ENCODE measurements at places on chromosomes 12 and 14. TPM values are rescaled to one million over a fixed set of nuclear protein-coding genes. Genes with fewer than 3 reads are reported as not detected.

The SYNDIG1L gene
- total RNA-seq, result 1.5 TPM

The ACOT4 gene
- not detected for total RNA-seq

The RITA1 gene
- 6.7 TPM for total RNA-seq

The SERPINA3 gene
- total RNA-seq, result not detected

The PLEKHG7 gene
- total RNA-seq, result not detected

The SUDS3 gene
- 32.5 TPM for total RNA-seq

The NRXN3 gene
- total RNA-seq, result 1.2 TPM

The NDUFB1 gene
- 85.2 TPM for total RNA-seq

The KERA gene
- total RNA-seq, result not detected

The ADAM21 gene
- total RNA-seq, result not detected

The MGAT2 gene
- total RNA-seq, result 20.6 TPM

The RNU4-1 gene
- 5,722 TPM for total RNA-seq

The UBR7 gene
- 17.4 TPM for total RNA-seq

The RPL10L gene
- total RNA-seq, result not detected

The IL31 gene
- not detected for total RNA-seq

The MYO1H gene
- total RNA-seq, result 0.27 TPM

The GLS2 gene
- total RNA-seq, result 0.91 TPM

The TMEM121 gene
- 2.7 TPM for total RNA-seq

The ITGA7 gene
- 156 TPM for total RNA-seq

The POTEG gene
- total RNA-seq, result not detected

The SLC6A13 gene
- 0.91 TPM for total RNA-seq

The IL26 gene
- not detected for total RNA-seq

The GPR135 gene
- total RNA-seq, result 0.91 TPM

The KRT79 gene
- not detected for total RNA-seq

The CIROP gene
- not detected for total RNA-seq

The ABCC9 gene
- 17.7 TPM for total RNA-seq

The ASCL1 gene
- not detected for total RNA-seq

The MMP17 gene
- total RNA-seq, result 65.8 TPM

The KRT85 gene
- not detected for total RNA-seq

The UBE3B gene
- 44.2 TPM for total RNA-seq

The CCT2 gene
- total RNA-seq, result 298 TPM

The DHRS7 gene
- total RNA-seq, result 74.8 TPM

The P2RX2 gene
- total RNA-seq, result 4.1 TPM

The ATXN7L3B gene
- total RNA-seq, result 83.4 TPM

The PLD4 gene
- total RNA-seq, result not detected

The C12orf42 gene
- not detected for total RNA-seq

The SLC6A15 gene
- total RNA-seq, result 123 TPM

The DAO gene
- not detected for total RNA-seq

The NUAK1 gene
- total RNA-seq, result 18.8 TPM

The RASAL1 gene
- not detected for total RNA-seq

The FGF23 gene
- not detected for total RNA-seq

The MOK gene
- total RNA-seq, result 6.5 TPM

The HOXC4 gene
- not detected for total RNA-seq

The SLC17A8 gene
- 0.25 TPM for total RNA-seq

The LYZ gene
- 0.37 TPM for total RNA-seq

The RAB2B gene
- total RNA-seq, result 75.2 TPM

The IL22 gene
- not detected for total RNA-seq

The OTUB2 gene
- 5.5 TPM for total RNA-seq

The PTPRR gene
- 0.34 TPM for total RNA-seq

The CLEC2B gene
- not detected for total RNA-seq

Data from glutamatergic neuron (in vitro differentiated cells).